ENCODE measurements at places on chromosomes 1 and 21.

DNA sequence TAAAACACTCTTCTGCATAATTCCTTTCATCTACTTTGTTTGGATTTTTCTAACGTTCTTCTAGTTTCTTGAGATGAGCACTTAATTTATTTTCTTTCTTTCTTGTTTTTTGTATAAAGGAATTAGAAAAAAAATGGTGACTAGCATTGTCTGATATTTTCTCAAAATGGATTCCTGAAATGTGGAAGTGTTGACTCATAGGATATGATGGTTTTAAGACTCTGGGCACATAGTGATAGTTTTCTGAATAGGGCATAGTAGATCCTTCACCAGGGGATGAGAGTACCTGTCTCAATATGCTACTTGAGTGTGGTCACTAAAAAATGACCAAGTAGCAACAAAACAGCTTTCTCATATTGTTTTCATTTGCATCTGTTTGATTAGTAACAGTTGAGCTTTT is 100.9 kb downstream of the PEX14 start:
- no peaks in the 10 kb centered on the region for H3K36me3 ChIP-seq
- no peaks in the 10 kb centered on the region for H3K4me1 ChIP-seq
- no peak for DNase-seq
- no peak overlapping the region for H3K4me3 ChIP-seq
- no peak overlapping the region for H3K27ac ChIP-seq

DNA sequence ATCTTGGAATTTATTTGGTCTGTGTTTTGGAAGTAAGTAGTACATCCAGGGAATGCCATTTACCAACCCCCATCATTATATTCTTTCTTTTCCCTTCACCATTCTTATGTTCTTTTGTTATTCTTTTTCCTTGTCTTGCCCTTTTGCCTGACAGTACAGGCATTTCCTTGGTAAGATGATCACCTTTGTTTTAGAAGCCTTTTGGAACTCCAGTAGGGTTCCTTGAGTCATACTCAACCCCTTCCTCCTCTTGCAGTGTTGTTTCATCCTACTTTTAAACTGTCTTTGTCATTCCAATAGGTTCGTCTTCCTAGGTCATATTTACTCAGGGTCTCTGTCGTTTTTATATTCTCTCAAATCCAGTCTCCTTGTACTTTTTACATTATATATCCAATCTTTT is 9.2 kb downstream of the MRPS21 start:
- DNase-seq, result no peak
- no peaks in the 10 kb centered on the region for H3K27me3 ChIP-seq
- H3K36me3 ChIP-seq, result peaks cover 34% of the 10 kb centered on the region
- H3K4me1 ChIP-seq, result peaks cover 2% of the 10 kb centered on the region
- no peak overlapping the region for H3K27ac ChIP-seq

DNA sequence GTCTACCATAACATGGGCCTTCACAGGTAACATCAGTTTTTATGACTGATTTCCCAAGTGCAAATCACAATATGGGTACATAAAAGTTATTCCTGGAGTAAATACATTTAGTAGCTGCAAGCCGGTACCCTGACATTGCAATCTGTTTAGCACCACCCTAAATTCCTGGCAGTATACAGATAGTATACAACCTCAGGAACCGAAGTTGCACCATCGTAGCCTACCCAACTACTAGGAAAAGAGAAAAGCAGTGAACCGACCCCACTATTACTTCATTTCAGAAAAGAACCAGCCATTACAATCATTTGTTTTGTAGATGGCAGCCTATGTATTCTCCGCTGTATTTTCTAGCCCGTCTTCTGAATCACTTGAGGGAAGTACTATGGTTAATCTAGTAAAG is 1.1 kb downstream of the ADIPOR1 start:
- no peak for DNase-seq
- H3K4me1 ChIP-seq, result peaks cover 59% of the 10 kb centered on the region
- peak overlapping the region; percentile 86 for H3K4me3 ChIP-seq

DNA sequence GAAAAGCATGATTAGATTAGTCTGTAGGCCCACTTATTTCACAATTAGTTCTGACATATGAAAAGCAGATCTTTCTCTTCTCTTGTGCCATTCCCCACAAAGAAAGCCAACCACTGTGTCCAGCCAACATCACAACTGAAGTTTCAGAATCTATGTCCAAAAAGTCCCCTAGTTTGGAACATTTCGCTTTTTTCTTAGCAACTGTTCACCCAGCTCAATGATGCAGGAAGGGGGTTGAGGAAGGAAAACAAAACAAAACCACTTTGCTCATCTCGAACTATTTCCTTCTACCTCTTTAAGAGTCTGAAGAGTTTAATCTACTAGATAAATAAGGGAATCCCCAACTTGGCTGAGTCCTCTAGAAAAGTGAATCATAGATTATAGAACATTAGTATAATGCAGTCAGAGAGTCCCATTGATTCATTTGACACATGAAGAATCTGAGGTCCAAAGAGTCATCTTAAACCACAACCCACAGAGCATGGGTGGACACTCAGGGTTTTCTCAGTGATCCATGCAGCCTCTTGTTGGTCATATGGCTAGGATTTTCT is 159.3 kb upstream of the SGIP1 start:
- H3K27me3 ChIP-seq, result no peaks in the 10 kb centered on the region
- H3K27ac ChIP-seq, result peak overlapping the region; percentile 86
- peaks cover 46% of the 10 kb centered on the region for H3K36me3 ChIP-seq
- peaks cover 58% of the 10 kb centered on the region for H3K4me1 ChIP-seq

DNA sequence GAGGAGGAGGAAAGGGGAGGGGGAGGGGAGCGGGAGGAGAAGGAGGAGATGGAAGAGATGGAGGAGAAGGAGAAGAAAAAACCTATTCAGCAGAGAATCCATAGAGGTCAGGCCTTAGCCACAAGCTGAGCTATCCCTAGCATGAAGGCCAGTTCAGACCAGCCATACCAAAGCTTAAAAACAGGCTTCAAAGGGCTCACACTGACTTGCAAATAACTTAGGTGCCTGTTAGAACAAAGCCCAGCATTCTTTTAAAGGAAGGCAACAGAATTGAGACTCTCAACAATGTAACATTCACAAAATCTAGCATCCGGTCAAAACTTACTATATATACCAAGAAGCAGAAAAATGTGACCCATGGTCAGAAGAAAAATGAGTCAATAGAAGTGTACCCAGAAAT is 43.6 kb upstream of the IFFO2 start:
- peaks cover 2% of the 10 kb centered on the region for H3K36me3 ChIP-seq
- H3K27ac ChIP-seq, result no peak overlapping the region
- peaks cover 36% of the 10 kb centered on the region for H3K27me3 ChIP-seq
- peaks cover 3% of the 10 kb centered on the region for H3K4me1 ChIP-seq
- no peak for DNase-seq

DNA sequence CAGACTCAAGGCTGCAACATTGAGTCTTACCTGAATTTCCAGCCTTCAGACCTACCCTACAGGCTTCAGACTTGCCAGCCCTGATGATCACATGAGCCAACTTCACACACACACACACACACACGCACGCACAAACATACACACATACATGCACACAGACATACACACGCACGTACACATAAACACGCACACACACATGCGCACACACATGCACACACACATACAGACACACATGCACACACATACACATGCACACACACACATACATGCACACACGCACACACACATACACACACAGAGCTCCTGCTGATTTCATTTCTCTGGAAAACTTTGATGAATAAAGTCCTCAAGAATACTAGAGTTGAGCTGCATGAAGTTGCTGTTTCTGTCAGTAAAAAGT is 78.3 kb upstream of the SLC2A1 start:
- H3K27me3 ChIP-seq, result peaks cover 12% of the 10 kb centered on the region
- no peak overlapping the region for H3K27ac ChIP-seq
- H3K4me3 ChIP-seq, result no peak overlapping the region
- no peaks in the 10 kb centered on the region for H3K36me3 ChIP-seq
- peaks cover 24% of the 10 kb centered on the region for H3K4me1 ChIP-seq

- no peaks in the 10 kb centered on the region for H3K27me3 ChIP-seq
- DNase-seq, result no peak
- H3K36me3 ChIP-seq, result no peaks in the 10 kb centered on the region
- no peaks in the 10 kb centered on the region for H3K4me1 ChIP-seq
- H3K4me3 ChIP-seq, result no peak overlapping the region
- H3K27ac ChIP-seq, result no peak overlapping the region
These were observed 87.7 kb upstream of the LYPLAL1 start for GRCh38 chr1:219085988-219086387.

GRCh38 chr1:89894210-89895201 is 73.7 kb downstream of the LRRC8D start:
- no peak for DNase-seq
- H3K4me1 ChIP-seq, result peaks cover 9% of the 10 kb centered on the region
- H3K27me3 ChIP-seq, result no peaks in the 10 kb centered on the region
- H3K4me3 ChIP-seq, result no peak overlapping the region

GRCh38 chr21:32733356-32733755 is 5.5 kb upstream of the SYNJ1 start:
- H3K27me3 ChIP-seq, result no peaks in the 10 kb centered on the region
- H3K4me3 ChIP-seq, result no peak overlapping the region
- DNase-seq, result no peak
- H3K27ac ChIP-seq, result no peak overlapping the region
- H3K4me1 ChIP-seq, result peaks cover 31% of the 10 kb centered on the region
- H3K36me3 ChIP-seq, result peaks cover 22% of the 10 kb centered on the region

GRCh38 chr1:246483569-246483933 is 23.5 kb downstream of the SMYD3 start:
- H3K4me3 ChIP-seq, result no peak overlapping the region
- H3K27me3 ChIP-seq, result no peaks in the 10 kb centered on the region
- no peak for DNase-seq
- peaks cover 10% of the 10 kb centered on the region for H3K4me1 ChIP-seq

DNA sequence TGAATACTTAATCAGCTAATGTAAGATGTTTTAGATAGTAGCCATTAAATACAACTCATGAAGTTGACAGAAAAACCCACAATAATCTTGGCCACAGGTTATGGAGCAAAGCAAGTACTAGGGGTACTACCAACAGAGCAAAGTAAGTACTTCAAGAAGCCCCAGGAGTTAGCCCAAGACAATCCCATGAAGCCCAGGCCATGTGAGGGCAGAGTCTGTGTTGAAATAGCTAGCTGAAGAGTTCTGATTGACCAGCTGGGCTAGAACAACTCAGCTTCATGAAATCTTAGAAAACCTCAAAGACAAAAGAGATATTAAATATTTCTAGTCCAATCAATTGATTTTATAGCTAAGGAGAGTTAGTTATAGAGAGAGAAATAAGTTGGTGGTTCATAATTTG is 212.9 kb upstream of the HOOK1 start:
- DNase-seq, result no peak
- H3K4me3 ChIP-seq, result no peak overlapping the region
- H3K27ac ChIP-seq, result no peak overlapping the region
- no peaks in the 10 kb centered on the region for H3K36me3 ChIP-seq
- no peaks in the 10 kb centered on the region for H3K4me1 ChIP-seq

GRCh38 chr1:233520261-233521191 is 93.4 kb upstream of the KCNK1 start:
- H3K36me3 ChIP-seq, result no peaks in the 10 kb centered on the region
- no peaks in the 10 kb centered on the region for H3K4me1 ChIP-seq
- H3K27ac ChIP-seq, result no peak overlapping the region

GRCh38 chr1:228768355-228769000 is 33.2 kb downstream of the RHOU start:
- no peak overlapping the region for H3K4me3 ChIP-seq
- H3K27me3 ChIP-seq, result peaks cover 12% of the 10 kb centered on the region
- H3K36me3 ChIP-seq, result peaks cover 5% of the 10 kb centered on the region
- H3K27ac ChIP-seq, result no peak overlapping the region

DNA sequence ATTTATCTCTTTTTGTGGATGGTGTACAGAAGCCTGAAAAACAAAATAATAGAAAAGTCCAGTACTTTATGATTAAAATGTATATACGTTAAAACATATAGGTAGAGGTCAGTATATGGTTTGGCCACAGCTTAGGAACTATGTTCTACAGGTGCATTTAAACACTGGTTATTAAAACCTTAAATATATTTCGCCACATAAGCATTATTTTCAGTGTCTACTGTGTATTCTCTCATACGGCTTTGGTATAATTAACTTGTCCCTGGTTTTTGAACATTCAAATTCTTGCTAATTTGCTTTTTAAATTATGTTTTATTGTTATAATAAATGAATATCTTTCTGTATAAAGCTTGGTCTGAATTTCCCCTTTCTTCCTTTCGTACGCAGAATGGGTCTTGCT is 87.9 kb downstream of the GTF2B start:
- no peak overlapping the region for H3K27ac ChIP-seq
- H3K4me3 ChIP-seq, result no peak overlapping the region
- no peaks in the 10 kb centered on the region for H3K27me3 ChIP-seq
- peaks cover 56% of the 10 kb centered on the region for H3K36me3 ChIP-seq
- peaks cover 21% of the 10 kb centered on the region for H3K4me1 ChIP-seq

DNA sequence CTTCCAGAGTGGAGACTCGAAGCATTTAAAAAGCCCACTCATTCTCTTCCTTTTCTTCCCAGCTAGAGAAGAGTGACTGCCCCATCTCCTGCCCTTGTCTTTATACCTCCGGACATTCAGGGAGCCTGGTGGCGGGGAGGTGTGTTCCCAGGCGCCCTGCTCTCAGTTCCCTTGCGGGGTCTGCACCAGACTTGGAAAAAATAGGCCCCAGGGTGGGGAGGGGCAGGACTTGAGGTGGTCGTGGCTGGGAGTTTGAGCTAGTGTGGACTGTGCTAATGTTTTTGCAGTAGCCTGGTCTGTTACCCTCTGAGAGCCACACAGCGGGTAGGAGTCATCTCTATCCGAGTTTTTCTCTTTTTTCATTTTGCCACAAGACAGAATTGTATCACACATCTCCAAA is 139.1 kb downstream of the PEX14 start:
- no peak overlapping the region for H3K27ac ChIP-seq
- no peak overlapping the region for H3K4me3 ChIP-seq
- no peaks in the 10 kb centered on the region for H3K27me3 ChIP-seq

DNA sequence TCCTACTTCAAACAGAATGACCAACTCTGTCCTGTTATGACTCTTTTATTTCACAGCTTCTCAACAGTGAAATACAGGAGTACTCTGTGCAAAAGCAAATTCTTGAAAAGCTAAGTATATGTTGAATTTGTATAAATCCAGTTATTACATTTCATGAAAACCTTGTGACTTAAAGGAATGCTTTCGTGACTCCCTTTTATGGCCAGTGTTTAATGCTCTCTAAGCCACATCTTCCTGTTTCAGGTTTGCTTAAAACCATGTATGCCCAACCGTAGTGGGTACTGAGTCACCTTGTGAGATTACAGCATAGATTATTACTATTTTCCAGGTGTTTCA is 40.2 kb upstream of the KIF1B start:
- peak; percentile 30 for DNase-seq
- peak overlapping the region; percentile 61 for H3K4me3 ChIP-seq
- peak overlapping the region; percentile 96 for H3K27ac ChIP-seq
- no peaks in the 10 kb centered on the region for H3K27me3 ChIP-seq
- H3K4me1 ChIP-seq, result peaks cover 60% of the 10 kb centered on the region

DNA sequence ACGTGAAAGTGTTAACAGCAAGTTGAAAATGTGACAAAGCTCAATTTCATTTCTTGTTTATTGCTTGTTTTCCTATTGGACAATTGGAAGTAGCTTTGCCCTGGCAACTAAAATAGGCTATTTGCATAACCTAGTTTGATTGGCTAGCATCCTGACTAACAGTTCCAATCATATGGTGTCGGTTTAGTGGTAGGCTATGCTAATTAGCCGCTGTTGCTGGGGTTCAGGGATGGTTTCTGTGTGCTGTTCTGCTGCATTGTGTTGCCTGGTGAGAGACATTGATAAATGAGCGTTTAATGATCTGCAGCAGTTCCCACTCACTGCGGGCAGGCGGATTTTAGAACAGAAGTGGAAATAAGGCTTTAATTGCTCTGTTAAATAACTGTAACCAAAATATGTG is 68.5 kb downstream of the DYRK1A start:
- H3K4me1 ChIP-seq, result peaks cover 35% of the 10 kb centered on the region
- no peak overlapping the region for H3K27ac ChIP-seq
- H3K36me3 ChIP-seq, result peaks cover 34% of the 10 kb centered on the region
- DNase-seq, result peak; percentile 68

- no peak for DNase-seq
- no peaks in the 10 kb centered on the region for H3K27me3 ChIP-seq
- H3K27ac ChIP-seq, result no peak overlapping the region
- H3K36me3 ChIP-seq, result no peaks in the 10 kb centered on the region
- no peaks in the 10 kb centered on the region for H3K4me1 ChIP-seq
These were observed 153.3 kb upstream of the LYPLAL1 start for GRCh38 chr1:219020386-219020785.

Measured in activated naive CD4-positive, alpha-beta T cell treated with anti-CD3 and anti-CD28 coated beads, Interleukin-2, amount 10 ng/mL, durations not matched to agents 7 days and 5 days (primary cell).